Stimulated activated CD4-positive, alpha-beta T cell treated with anti-CD3 and anti-CD28 coated beads, Interleukin-2, amount 100 ng/mL, for 48 hours (primary cell): ENCODE measurements at places on chromosomes 11 and 22.

DNA sequence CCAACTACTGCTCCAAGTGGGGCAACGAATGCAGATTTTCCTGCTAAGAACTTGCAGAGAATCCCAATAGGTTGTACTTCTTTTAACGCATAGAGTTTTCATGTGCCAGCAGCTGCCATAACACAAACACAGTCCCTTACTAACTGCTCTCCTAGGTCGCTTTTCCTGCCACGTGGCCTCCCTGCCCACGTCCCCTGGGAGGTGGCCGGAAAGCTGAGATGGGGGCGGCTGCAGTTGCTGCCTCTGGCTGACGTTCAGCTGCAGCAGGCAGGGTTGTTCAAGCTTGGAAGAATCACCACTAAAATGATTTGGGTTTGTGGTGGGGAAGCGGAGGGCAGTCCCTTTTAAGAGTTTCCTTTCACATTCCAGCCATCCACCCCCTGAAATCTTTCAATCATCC, 39.3 kb downstream of the ZNF202 start:
- no peak for DNase-seq

DNA sequence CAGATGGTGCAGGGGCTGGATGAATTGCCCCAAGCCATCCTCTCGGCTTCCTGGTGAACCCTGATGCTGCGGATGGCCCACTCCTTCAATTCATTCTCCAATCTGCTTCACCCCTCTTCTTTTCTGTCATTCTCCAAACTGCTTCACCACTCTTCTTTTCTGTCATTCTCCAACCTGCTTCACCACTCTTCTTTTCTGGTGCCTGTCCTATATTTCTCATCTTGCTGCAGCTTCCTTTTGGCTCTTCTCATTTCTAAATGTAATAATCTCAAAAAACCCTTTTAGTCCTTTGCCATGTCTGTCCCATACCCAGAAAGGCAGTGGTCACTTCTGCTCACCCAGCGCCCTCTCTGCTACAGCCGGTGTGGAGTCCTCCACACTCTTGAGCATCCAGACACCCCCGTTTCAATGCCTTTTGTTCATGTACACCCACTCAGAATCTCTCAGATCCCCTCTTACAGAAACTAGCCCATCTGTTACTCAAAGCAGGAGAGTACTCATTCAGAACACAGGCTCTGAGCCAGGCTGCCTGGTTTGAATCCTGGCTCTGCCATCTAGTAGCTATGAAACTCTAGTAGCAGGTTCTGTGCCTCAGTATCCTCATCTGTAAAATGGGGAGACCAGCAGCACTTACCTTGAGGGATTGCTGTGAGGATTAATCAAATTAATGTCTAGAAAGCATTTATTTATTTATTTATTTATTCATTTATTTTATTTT, 14.9 kb downstream of the SERPIND1 start:
- DNase-seq, result no peak

DNA sequence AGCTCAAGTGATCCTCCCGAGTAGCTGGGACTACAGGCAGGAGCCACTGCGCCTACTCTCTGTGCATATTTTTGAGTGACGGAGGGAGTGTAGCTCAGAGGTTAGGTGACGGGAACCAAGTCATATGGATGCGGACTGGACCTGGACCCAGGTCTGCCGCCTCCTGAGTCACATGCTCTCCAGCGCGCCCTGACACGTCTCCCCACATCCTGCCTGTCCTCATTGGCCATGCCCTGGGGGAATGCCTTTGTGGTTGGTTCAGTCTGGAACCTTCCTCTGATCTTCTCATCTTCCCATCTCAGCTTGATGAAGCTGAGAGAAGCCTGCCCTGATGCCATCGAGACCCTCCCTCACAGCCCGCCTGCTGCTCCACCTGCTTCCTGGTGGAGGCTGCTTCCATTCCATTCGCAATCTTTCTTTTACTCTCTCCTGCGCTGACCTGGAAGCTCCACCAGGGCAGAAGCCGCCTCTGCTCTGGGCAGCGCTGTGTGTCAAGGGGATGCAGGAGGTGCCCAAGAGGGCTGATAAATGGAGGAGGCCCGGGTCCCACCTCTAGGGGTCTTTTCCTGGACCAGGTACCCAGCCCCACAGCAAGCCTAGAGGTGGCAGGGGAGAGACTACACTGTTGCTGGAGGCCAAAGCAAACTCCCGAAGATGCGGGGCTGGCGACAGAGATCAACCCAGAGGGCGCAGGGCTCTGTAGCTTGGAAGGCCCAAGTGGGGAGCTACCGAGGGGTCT, 13.9 kb upstream of the BAIAP2L2 start:
- DNase-seq, result no peak

GRCh38 chr11:125123947-125124617, 12.7 kb upstream of the TMEM218 start:
- DNase-seq, result peak; percentile 36

DNA sequence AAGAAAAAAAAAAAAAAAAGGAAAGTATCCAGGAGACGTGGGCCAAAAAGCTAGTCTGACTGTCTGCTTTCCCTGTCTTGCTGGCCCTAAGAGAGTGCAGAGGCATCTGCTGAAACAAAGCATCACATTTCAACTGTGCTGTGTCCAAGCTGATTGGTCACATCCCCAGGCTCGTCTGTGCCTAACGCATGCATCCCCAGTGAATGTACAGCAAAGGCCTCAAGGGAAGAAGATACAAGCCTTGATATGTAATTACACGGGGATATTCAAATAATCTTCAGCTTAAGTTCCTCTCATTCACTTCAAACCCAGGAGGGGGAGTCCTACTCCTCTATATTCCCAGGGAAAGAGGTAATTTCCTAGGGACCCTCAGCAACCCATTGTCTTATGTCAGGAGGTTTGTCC, 5.4 kb upstream of the SORL1 start:
- DNase-seq, result no peak

GRCh38 chr11:83241291-83241946, 44.7 kb downstream of the CCDC90B start:
- no peak for DNase-seq

DNA sequence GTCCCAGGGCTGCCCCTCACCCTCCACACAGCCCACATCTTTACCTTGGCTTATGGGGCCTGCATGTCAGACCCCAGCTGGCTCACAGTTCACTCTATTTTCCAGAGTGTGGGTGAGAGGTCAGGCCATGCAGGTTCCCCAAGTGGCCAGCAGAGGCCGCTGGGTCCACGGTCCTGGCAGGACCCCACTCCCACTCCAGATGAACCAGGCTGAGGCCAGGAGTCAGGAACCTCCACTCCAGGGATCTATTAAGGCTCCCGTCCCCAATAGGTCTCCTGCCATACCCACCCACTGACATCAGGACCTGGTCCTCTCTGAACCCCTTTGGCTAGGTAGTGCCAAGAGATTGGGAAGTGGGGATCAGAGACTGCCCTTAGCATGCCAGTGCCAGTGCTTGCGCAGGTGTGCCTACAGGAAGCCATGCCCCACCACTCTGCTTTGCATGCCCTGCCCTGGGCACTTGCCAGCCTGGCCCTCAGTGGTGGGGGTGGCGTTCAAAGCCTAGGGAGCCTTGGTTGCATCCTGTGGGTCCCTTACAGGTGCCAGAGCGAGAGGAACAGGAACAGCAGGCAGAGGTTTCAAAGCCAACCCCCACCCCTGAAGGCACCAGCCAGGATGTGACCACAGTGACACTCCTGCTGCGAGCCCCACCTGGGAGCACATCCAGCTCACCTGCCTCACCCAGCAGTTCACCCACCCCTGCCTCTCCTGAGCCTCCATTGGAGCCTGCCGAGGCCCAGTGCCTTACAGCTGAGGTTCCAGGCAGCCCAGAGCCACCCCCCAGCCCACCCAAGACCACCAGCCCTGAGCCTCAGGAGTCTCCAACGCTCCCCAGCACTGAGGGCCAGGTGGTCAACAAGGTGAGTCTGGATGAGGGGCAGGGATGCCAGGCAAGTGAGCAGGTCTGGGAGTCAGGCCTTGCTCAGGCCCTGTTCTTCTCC, 8.3 kb downstream of the SMTN start:
- no peak for DNase-seq

GRCh38 chr11:101169944-101170343, 40.3 kb upstream of the PGR start:
- no peak for DNase-seq

- no peak for DNase-seq
Observed at GRCh38 chr11:88697139-88697538, 359.6 kb upstream of the CTSC start.

- no peak for DNase-seq
Observed at GRCh38 chr11:113773092-113773415, 438 bp downstream of the ZW10 start.

DNA sequence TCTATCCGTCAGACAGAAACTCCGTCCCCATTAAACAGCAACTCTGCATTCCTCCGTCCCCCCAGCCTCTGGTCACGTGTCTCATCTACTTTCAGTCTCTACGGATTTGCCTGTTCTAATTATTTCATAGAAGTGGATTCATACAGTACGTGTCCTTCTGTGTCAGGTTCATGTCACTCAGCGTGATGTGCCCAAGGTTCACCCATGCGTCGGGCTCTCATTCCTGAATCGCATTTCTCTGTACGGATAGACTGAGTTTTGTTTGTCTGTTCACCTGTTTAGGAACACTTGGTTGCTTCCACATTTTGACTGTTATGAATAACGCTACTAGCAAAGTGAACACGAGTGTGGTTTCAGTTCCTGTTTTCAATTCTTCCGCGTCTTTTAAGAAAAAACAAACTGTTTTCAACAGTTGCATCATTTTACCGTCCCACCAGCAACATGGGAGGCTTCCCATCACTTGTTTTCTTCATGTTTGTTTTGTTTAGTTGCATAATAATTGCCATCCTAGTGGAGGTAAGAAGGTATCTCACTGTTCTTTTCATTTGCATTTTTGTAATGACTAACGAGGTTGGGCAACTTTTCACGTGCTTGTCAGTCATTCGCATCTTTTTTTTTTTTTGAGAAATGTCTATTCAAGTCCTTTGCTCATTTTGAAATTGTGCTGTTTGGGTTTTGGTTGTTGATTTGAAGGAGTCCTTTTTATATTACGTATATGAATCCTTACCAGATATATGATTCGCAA, 8.9 kb upstream of the NLRP6 start:
- no peak for DNase-seq

DNA sequence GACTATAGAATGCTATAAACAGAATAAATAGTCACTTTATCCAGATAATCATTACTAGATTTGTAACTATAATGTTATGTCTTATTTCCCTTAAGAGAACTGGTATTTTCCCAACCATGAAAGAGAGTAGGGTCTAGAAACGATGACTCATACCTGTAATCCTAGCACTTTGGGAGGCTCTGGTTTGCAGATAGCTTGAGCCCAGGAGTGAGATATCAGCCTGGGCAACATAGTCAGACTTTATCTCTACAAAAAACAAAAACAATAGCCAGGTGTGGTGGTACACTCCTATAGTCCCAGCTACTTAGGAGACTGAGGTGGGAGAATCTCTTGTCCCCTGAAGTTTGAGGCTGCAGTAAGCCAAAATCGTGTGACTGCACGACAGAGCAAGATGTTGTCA, 30.9 kb downstream of the OR52A5 start:
- no peak for DNase-seq

- no peak for DNase-seq
Observed at GRCh38 chr11:1570531-1570895, 1.6 kb downstream of the DUSP8 start.
